ENCODE measurements at places on chromosomes 6 and 20. TPM values are rescaled to one million over a fixed set of nuclear protein-coding genes. Genes with fewer than 3 reads are reported as not detected.

- no peak for DNase-seq
Measured at GRCh38 chr6:75326557-75327258, 42.1 kb upstream of the TMEM30A start.

CAGE1 gene
- total RNA-seq, result 0.32 TPM

DNA sequence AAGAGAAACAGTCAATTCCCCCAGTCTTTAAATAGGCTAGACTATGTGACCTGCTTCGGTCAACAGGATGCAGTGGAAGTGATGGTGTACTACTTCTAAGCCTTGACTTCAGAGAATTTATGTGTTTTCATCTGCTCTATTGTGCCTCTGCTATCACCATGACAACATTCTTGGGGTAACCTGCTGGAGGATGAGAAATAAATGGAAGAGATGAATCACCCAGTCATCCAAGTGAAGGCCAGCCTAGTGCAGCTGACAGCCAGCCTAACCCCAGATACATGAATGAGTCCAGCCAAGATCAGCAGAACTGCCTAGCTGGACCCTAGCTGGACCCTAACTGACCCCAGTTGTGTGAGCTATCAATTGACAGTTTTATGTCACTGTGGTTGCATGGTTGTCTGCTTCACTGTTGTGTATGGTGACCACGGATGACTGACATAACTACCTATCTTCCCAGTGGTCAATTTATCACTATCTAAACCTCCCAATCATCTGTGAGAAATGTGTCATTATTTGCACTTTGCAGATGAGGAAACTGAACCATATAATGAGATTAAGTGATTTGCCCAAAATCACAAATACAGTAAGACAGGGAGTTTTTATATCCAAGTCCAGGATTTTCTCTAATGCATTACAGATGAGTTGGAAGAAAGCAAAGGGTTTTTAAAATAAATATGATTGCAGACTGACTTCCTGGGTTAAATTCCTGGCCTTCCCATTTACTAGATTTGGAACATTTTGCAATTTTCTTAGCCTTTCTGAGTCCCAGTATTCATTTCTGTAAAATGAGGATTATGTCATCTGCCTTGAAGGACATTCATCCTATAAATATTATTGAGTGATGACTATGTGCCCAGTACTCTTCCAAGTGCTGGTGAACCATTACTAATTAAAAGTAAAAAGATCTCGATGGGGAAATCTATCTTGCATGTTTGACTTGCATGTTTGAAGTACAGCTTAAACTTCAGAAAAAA, 136.4 kb upstream of the PLCB4 start:
- DNase-seq, result no peak

TMEM217 gene
- total RNA-seq, result 1.2 TPM

DNA sequence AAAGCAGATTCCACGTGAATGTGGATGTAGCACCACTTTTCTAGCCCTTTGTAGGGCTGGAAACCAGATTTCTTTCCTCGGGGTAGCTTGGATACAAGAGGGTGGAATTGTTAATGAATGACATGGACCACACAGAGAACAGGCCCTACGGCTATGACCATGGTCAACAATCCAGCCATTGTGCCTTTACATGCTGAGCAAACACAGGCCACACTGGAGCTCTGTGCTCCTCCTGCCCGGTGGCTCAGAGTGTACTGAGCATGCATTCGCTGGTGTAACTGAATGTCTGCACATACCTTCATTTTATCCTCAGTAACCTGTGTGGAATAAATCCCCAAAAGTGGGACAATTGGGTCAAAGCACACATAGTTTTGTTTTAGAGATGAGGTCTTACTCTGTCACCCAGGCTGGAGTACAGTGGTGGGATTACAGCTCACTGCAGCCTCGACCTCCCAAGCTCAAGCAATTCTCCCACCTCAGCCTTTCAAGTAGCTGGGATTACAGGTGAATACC, 32.8 kb downstream of the LRP11 start:
- no peak for DNase-seq

- no peak for DNase-seq
Measured at GRCh38 chr6:43011207-43011606, 2.5 kb downstream of the MEA1 start.

DNA sequence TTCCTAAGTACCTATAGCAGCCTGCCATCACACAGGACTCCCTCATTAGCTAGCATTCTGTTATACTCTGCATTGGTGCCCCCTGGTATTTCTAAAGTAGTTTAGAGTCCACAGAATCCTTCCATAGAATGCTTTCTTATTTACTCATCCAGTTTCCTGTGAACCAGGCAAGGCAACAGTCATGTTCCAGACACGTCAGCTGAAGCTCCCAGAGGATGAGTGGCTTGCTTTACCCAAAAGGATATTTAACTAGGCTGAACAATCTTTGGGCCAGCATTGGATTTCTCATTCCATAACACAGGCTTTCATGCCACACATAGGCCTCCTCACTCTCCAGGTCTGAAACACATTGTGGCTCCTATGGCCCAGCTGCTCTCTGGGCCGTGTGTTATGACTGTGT, 203.8 kb upstream of the MAP3K7 start:
- no peak for DNase-seq

DNA sequence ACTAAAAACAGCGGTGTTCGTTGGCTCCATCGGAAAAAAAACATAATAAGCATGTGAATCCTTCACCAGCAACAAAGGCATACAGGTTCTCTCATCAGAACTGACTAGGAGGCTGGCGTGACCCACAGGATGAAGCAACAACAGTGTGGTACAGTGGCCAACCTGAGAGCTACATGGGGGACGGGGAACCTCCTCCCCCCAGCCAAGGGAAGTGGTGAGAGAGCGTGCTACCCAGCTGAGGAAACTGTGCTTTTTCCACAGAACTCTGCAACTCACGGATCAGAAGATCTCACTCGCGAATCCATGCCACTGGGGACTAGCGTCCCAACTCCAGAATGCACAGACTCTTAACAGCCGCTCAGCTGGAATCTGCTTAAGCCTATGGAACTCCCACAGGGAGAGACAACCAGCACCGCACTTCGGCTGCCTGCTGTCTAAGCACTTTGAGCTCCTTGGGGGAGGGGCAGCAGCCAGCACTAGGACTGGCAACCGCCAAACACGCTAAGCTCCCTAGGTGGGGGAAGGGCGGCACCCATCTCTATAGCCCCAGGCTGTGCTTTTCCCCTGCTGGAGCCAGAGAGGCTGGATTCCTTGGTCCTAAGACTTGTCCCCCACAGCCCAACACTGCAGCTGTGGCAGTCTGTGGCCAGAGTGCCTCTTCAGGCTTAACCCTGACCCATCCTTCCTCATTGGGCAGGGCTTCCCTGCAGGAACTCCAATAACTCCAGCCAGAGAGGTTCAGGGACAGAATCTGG, 538.3 kb upstream of the BTBD3 start:
- DNase-seq, result no peak

GRCh38 chr6:108622641-108623298, 62.1 kb downstream of the FOXO3 start:
- no peak for DNase-seq
